Fibroblast of upper back skin (primary cell): ENCODE measurements at places on chromosomes 3 and 15.

DNA sequence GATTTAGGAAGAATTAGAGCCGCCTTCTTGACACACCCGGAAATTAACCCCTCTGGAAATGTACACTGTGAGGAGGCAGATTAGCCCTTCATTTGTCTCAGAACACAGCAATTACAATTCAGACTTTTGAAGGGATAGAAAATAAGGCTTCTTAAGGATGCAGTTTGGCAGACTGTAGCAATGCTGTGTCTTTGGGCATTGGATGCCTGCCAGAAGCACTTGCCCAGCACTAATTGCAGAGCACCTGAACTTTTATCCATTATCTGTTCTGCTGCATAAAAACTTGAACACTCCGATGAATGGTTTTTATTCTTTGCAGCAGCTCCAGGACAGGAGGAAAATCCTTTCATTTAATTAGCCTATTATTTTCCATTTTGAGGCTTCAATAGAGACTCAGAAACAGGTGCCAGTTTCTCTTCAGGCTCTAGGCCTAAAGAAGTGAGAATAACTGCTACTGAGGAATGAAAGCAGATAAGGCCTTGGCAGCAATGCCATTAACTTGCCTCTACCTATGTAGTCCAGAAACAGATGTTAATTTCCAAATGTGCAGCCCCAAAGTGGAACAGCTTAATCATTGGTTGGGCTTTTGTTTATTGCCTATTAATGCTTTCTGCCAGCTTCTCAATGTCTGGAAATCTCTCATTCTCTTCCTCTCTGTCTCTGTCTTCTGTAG, 418.5 kb downstream of the NSUN3 start:
- DNase-seq, result no peak

- DNase-seq, result peak; percentile 64
Measured at GRCh38 chr3:10738688-10739372, 77.2 kb upstream of the SLC6A11 start.

GRCh38 chr3:23254282-23254681, 51.2 kb downstream of the UBE2E2 start:
- DNase-seq, result no peak

DNA sequence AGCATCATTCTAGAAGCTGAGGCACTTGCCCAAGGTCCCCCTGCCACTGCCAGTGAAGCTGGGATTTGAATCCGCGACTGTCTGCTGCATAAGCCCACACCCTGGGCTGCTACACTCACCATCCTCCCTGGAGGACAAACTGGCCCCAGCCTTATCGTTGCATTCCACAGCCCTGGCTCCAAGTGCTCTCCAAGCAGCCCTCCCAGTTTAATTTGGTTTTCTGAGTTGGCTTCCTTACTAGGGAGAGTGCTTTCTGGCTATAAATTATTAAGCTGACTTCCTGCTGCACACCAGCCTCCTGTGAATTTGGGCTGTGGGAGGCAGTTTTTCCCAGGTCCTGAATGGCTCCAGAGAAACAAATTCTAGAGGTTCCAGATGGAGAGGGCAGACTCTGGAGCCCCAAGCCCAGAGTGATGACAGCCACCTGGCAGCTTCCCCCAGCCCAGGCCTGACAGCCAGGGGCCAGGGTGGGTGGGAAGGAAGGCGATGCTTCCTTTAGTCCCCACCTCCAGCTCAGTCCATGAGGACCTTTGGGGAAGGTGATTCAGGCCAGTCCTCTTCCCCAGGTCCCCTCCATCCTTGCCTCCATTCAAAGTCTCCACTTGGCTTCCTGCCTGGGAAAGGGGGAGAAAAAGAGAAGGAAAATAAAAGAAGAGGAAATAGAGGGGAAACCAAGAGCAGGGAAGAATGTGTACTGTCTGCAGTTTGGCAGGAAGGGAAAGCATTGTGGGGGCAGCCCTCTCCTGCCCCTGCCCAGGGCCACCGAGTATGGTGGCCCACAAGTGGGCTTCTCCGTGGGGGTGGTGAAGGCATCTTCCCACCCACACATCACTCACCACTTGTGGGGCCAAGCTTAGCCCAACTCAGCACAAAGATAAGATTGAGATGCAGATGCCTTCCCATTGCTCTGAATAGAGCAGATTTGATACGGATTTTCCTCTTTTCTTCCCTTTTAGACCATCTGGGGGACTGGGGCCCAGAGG, 69.6 kb downstream of the SEMA5B start:
- peak; percentile 69 for DNase-seq

GRCh38 chr3:81470524-81471278, 290.7 kb downstream of the GBE1 start:
- no peak for DNase-seq

DNA sequence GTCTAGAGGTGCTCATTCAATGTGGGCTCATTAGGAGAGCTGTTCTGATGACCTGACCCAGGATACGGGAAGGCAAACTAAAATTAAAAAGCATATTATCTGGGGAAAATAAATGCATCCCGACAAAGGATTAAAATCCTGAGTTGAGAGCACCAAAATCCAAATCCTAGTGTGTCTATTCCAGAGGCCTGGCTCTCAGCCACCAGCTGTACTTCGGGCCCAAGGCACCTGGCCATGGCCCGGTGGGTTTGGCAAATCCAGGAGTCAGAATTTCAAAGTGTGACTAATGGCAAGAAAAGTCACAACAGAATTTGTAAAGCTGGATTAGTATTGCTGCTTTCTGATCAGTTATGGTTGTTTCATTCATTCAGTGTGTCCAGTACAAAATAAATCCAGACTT, 2.6 kb upstream of the LYSMD4 start:
- no peak for DNase-seq

DNA sequence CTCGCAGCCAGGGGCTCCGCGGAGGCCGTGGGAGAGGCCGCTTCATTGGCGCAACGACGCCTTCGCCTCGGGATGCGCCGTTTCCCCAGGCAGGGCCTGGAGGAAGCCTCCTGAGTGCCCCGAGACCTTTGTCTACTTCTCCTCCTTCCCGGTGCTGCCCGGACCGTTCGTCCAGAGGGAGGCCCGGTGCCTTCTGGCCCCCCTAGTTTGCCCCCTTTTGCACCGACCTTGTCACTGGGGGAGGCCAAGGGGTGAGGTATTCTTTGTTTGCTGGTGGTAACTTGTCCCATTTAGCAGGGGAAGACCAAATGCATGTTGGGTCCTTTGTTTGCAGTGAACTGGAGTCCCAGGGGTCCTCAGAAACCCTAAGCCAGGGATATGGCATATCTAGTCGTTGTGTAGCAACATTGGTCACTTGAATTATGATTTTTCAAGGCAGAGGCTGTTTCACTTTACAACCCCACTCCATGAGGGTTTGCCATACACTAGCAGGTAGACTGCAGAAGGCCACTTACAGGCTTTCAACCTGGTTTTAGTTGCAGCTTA, 615 bp downstream of the DHX30 start:
- peak; percentile 7 for DNase-seq

- DNase-seq, result no peak
Measured at GRCh38 chr15:70447928-70448698, 315.2 kb downstream of the UACA start.
